ENCODE measurements at places on chromosomes 4 and X. TPM values are rescaled to one million over a fixed set of nuclear protein-coding genes. Genes with fewer than 3 reads are reported as not detected.

DNA sequence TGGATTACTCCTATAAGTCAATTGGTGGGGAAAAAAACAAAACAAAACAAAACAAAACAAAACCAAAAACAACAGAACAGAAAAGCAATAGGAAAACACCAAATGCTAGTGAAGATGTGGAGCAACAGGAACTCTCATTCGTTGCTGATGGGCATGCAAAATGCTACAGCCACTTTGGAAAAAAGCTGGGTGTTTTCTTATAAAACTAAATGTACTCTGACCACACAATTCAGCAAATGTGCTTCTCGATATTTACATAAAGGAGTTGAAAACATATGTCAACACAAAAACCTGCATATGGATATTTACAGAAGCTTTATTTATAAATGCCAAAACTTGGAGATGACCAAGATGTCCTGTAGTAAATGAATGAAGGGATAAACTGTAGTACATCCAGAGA, 703.6 kb upstream of the FAM241A start:
- H3K27ac ChIP-seq: no peak overlapping the region
- H3K4me3 ChIP-seq: no peak overlapping the region
- no peaks in the 10 kb centered on the region for H3K27me3 ChIP-seq

DNA sequence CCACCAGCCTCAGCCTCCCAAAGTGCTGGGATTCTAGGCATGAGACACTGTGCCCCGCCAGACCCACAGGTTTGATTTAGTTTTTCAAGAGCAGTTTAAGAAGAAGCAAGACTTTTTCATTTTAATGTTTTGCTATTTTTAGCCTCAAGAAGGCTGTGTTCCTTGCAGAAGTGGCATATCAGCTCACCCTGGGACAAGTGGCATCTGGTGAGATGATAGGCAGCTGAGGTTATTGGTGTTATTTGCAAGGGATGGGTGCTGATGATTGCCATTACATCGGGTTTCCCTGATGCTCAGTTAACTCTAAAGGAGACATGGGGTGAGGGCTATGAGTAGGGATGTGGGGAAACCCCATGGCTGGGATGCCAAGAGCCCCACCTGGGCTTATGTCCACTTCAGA, 120.4 kb downstream of the MXRA5 start:
- no peak for DNase-seq
- 0 out of 2 replicates have a peak, but pooled peaks cover 3% of the 10 kb centered on the region for H3K27me3 ChIP-seq
- H3K4me3 ChIP-seq: no peak overlapping the region
- H3K36me3 ChIP-seq: no peaks in the 10 kb centered on the region
- no peak overlapping the region for H3K27ac ChIP-seq

GRCh38 chrX:19887911-19888879, 795 bp upstream of the SH3KBP1 start:
- H3K4me1 ChIP-seq: peaks cover 13% of the 10 kb centered on the region
- no peaks in the 10 kb centered on the region for H3K27me3 ChIP-seq
- peak; percentile 53 for DNase-seq
- H3K36me3 ChIP-seq: no peaks in the 10 kb centered on the region
- peak overlapping the region; percentile 44 for H3K27ac ChIP-seq
- H3K4me3 ChIP-seq: peak overlapping the region; percentile 54

DNA sequence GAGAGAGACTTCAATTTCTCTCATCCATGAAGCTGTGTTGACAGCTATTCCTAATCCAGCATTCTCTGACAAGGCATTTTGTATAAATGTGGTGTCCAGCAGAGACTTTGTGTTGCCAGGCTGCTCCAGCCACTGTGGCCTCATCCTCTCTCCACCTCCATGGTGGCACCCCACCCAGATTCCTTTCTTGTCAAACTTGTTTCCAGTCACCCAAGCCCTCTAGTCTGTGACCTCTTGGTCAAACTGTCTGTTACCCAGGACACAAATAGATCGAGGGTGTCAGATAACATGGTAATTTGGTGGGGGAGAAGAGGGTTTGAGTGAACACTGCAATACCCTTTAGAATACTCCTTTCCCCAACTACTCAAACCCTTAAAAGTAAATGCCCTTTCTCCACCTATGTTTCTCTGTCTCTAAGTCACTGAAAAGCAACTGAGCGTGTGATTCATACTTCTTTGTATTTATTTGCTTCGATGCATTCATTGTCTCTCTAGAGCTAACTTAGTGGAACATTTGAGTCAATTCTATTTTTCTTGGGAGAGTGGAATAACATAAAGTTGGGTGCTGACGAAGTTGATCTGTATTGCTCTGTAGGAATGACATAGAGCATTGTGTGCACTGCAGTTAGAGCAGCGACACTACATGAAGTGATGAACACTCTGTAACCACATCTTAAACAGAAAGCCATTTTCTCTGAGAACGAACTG, 13.7 kb downstream of the PITX2 start:
- no peak for DNase-seq
- H3K27ac ChIP-seq: no peak overlapping the region
- no peak overlapping the region for H3K4me3 ChIP-seq
- no peaks in the 10 kb centered on the region for H3K36me3 ChIP-seq
- peaks cover 10% of the 10 kb centered on the region for H3K4me1 ChIP-seq

DNA sequence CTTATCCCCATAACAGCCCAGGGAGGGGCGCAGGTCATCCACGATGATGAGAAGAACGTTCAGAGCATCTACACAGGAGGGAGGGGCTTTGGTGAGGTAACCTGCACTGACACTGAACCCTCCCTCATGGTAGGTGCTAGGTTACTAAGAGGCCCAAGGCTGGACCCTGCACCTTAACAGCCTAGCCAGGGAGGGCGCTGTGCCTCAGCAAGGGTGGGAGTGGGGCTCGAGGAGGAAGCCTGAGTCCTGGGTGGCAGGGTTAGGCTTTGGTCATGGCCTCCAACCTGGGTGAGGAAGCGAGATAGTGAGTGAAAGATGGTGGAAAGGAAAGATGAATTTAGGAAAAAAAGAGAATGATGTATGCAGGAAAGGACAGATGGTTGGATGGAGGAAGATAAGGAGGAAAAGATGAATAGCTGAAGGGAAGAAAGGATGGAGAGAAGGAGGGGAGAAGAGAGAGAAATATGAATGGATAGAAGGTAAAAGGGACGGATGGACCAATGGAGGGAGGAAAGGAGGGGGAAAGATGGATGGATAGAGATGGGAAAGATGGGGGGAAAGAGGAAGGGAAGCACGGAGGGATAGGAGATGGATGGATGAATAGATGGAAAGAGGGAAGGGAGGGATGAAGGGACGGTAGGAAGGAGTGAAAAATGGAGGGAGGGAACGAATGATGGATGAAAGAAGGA, 736 bp downstream of the IDS start:
- no peak for DNase-seq
- H3K36me3 ChIP-seq: no peaks in the 10 kb centered on the region
- no peaks in the 10 kb centered on the region for H3K27me3 ChIP-seq
- H3K4me1 ChIP-seq: peaks cover 15% of the 10 kb centered on the region
- H3K4me3 ChIP-seq: peak overlapping the region; percentile 62
- peak overlapping the region; percentile 65 for H3K27ac ChIP-seq

DNA sequence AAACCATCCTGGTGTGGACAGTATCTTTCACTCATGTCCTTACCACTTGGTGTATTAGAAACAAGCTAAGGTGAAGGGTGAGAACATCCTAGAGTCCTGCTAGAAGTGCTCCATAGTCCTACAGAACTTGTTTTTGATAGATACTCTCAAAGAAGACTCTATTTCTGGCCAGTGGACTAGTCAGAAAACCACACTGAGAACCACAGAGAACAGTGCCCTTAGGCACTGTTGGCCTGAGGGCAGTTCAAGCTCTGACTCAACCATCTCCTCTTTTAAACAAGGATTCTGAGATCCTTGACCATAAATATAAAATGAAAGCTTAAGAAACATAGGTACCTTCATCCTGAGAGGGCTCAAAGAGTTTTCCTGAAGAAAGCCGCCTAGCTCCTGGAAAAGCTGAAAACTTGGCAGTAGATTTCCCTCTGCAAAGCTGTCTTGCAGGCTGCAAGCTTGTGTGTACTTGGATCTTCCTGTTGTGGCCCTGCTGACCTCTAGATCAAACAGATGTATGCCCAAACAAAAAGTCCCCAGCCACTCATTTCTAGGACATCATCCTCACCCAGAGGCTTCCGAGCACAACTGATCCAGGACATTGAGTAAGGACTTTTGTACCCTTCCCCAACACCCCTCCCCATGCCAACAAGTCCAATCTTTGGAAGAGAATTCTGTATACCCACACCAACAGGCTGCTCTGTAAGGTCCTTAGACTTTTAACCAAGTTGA, 111.6 kb upstream of the CXCL13 start:
- H3K4me1 ChIP-seq: no peaks in the 10 kb centered on the region
- H3K27ac ChIP-seq: no peak overlapping the region
- H3K4me3 ChIP-seq: no peak overlapping the region

DNA sequence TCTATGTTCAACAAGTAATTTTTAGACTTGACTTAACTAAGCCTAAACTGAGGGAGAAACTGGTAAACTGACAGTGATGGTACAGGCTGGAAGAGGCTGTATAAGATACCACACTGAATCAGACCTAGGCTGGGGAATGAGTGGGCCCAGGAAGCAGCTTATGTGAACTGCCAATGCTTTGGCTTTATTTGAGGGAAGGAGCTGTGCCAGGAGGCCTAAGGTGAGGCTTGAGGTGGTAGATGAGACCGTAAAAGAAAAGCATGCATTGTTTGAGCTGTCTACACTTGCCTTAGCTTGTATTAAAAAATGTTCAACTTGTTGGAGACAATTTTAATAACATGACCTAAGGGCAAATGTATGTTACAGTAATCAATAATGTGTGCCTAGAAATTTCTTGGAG, 96.2 kb downstream of the RS1 start:
- H3K4me1 ChIP-seq: peaks cover 4% of the 10 kb centered on the region
- H3K27me3 ChIP-seq: no peaks in the 10 kb centered on the region
- DNase-seq: no peak
- H3K27ac ChIP-seq: no peak overlapping the region
- no peaks in the 10 kb centered on the region for H3K36me3 ChIP-seq
- H3K4me3 ChIP-seq: no peak overlapping the region

GRCh38 chrX:104166735-104167436, 633 bp downstream of the FAM199X start:
- no peaks in the 10 kb centered on the region for H3K36me3 ChIP-seq
- H3K27ac ChIP-seq: peak overlapping the region; percentile 84
- H3K4me1 ChIP-seq: 0 out of 2 replicates have a peak, but pooled peaks cover 2% of the 10 kb centered on the region
- no peak for DNase-seq
- no peaks in the 10 kb centered on the region for H3K27me3 ChIP-seq
- peak overlapping the region; percentile 72 for H3K4me3 ChIP-seq

- no peaks in the 10 kb centered on the region for H3K27me3 ChIP-seq
- DNase-seq: no peak
- H3K27ac ChIP-seq: no peak overlapping the region
- H3K4me1 ChIP-seq: no peaks in the 10 kb centered on the region
Measured at GRCh38 chr4:105352826-105353225, 121.0 kb downstream of the PPA2 start.

GRCh38 chrX:24377195-24377594, 16.8 kb downstream of the SUPT20HL1 start:
- H3K27ac ChIP-seq: no peak overlapping the region
- H3K36me3 ChIP-seq: no peaks in the 10 kb centered on the region
- no peak overlapping the region for H3K4me3 ChIP-seq

The ARX gene
- total RNA-seq: 0.22 TPM

All from HCT116 (cell line).